ENCODE measurements at places on chromosomes 2 and 18. TPM values are rescaled to one million over a fixed set of nuclear protein-coding genes. Genes with fewer than 3 reads are reported as not detected.

The IL36A gene
- not detected for total RNA-seq

The SYT4 gene
- total RNA-seq = 1.2 TPM

GRCh38 chr2:223079378-223079777 is 27.4 kb downstream of the KCNE4 start:
- DNase-seq = no peak

The AGXT gene
- 1.9 TPM for total RNA-seq

- DNase-seq = no peak
These were observed 18.7 kb downstream of the MAPRE3 start for GRCh38 chr2:26989156-26989555.

The DCAF17 gene
- total RNA-seq = 9.7 TPM

Measured in colonic mucosa (tissue), 4 donors.